Mesothelial cell of epicardium (in vitro differentiated cells): ENCODE measurements at places on chromosomes 7 and 10. TPM values are rescaled to one million over a fixed set of nuclear protein-coding genes. Genes with fewer than 3 reads are reported as not detected.

DNA sequence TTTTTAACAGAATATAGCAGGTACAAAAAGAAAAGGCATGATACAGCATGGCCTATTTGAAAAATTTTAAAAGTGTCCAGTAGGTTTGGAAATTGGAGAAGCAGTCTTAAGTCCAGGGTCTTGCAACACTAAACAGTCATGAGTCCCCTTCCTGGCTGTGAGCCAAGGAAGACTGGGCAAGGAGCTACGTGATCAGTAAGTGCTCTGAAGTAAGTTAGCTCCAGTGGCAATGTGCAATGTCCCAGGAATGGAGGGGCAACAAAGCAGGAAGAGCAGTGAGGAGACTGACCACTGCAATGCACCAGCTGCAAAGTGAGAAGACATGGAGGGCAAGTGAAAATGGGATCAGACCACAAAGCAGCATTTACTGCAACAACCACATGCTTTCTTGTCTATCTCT lies 72.9 kb upstream of the GRID1 start:
- no peak for DNase-seq

KMT2E gene
- 102 to 109 TPM (median 109 TPM) in 3 replicates for total RNA-seq

DNA sequence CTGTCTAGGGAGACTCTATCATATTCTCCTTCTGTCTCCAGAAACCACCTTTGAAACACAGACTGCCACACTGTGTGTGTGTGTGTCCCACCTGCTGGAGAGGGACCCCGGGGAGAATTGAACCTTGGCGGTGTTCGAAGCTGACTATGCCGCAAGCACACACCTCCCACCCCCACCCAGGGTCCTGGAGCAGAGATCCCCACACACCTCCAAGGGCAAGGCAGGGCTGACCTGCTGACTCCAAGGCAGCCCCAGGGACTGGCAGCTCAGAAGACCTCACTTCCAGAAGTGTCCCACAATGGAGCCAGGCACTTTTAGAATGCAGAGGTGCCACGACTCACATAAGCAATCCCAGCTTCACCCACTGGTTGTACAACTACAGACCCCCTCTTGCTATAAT lies 13.1 kb downstream of the DRGX start:
- no peak for DNase-seq

EBF3 gene
- 1.1 to 1.4 TPM (median 1.2 TPM) in 3 replicates for total RNA-seq

GRCh38 chr10:102266670-102267069 lies 21.3 kb downstream of the GBF1 start:
- DNase-seq = no peak

DNA sequence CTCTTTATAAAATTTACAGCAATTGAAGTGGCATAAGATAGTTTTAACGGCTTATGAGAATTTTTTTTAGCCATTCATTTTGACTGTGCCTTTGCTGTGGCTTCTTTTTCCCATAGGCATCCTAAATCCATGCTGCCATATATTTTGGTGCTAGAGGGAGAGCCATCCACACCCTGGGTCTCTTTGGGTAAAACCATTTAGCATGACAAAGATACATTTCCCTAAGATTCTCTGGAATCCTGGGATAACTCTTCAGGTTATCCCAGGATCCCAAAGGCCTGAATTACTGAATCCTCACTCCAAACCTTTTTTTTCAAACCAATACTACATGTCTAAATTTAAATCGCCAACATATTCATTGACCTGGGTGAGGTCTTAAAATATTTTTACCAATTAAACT lies 28.9 kb downstream of the DNAJC12 start:
- DNase-seq = no peak

DNA sequence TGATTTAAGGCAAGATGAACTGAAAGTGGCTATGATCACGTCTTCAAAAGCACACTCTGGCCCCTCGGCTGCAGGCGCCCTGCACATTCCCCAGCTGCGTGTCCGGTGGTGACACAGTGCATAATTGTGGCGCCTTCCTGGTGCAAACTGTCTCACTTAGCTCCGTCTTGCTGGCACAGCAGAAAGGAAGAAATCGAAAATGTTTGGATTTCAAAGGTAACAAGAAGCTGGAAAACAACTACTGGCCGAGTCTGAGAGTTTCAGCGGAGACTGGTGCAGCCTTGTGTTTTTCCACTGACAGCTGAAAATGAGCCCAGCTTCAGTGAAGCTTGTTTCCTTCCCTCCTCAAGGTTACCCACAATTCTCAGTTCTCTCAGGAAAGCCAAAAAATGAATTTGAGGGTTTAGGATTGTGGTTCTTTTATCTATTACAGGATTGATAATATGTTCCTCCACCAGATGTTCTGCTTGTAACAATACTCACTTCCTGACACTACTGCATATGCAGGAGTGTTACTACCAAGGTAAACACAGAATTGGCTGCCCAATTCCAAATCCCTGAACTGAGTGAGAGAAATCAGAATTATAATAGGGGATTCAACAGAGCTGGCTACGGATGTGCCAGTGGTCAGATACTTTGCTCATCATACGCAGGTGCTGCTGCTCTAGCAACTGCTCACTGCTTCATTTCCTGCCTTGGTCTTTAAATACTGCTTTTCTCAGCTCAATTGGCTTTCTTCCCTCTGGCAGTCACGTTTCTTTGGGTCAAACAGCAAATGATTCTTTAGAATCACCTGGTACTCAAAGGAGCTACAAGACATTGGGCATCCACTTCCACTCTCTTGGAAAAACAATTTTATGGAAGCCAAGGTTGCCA lies 63.7 kb downstream of the TRUB1 start:
- no peak for DNase-seq

JAKMIP3 gene
- 1.2 to 1.4 TPM (median 1.3 TPM) in 3 replicates for total RNA-seq

ANKRD22 gene
- total RNA-seq = 0.63 to 0.91 TPM (median 0.72 TPM) in 3 replicates

- no peak for DNase-seq
Observed at GRCh38 chr7:19648791-19649190, 60.0 kb downstream of the POLR1F start.

FBXL13 gene
- 3.6 to 4.7 TPM (median 3.8 TPM) in 3 replicates for total RNA-seq

PLEKHS1 gene
- not detected in 3 replicates for total RNA-seq

- DNase-seq = no peak
Observed at GRCh38 chr7:71193099-71193810, 61.3 kb downstream of the GALNT17 start.

DNA sequence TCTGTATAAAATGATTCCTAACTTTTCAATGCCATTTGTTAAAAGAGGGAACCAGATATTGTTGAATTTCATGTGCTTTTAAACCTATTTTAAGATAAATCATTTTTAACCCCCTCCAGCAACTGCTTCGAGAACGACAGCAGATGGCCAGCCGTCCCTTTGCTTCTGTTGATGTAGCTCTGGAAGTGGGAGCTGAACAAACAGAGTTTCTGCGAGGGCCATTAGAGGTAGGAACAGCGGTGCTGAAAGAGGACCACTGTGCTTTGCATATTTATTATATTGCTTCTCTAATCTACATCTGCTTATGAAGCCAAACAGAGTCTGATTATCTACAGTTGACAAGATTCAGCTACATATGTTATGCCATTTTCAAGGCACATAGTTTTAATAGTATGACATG lies 545.9 kb downstream of the GFRA1 start:
- no peak for DNase-seq

DNA sequence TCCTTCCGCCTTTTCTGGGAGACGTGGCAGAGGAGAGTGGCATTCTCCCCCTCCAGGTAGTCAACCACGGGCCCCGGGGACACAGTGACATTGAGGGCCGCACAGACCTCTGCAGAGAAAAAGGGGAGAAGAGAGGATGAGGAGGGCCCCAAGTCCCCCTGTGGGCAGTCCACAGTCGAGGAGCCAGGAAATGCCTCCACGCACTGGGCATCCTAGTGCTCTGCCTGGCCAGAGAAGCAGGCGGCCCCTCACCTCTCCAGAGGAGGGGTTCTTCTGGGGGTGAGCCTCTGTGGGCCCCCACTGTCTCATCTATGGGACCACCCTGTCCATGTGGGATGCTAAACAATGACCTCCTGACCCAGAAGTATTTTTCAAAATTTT lies 7.4 kb downstream of the VSTM4 start:
- no peak for DNase-seq

DNA sequence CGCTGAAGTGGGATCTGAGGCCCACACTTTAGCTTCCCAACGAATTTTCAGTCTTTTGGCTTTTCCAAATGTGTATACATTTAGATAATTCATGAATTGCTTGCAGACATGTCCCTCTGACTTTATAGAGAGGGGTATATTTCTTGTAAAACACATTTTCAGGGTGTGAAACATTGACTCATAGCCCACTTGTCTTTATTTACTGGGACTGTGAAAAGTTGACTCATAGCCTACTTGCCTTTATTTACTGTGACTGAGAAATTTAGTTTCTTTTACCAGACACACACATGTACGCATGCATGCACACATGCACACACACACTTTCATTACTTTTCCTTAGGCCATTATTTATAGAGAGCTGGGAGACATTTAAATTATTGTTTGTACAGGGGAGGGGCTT lies 79.1 kb downstream of the VTI1A start:
- no peak for DNase-seq

GRCh38 chr10:35219891-35220890 lies 93.5 kb downstream of the CREM start:
- DNase-seq = no peak

VDAC2 gene
- 144 to 154 TPM (median 149 TPM) in 3 replicates for total RNA-seq

- DNase-seq = no peak
Observed at GRCh38 chr10:70494966-70495365, 16.4 kb downstream of the PALD1 start.

DNA sequence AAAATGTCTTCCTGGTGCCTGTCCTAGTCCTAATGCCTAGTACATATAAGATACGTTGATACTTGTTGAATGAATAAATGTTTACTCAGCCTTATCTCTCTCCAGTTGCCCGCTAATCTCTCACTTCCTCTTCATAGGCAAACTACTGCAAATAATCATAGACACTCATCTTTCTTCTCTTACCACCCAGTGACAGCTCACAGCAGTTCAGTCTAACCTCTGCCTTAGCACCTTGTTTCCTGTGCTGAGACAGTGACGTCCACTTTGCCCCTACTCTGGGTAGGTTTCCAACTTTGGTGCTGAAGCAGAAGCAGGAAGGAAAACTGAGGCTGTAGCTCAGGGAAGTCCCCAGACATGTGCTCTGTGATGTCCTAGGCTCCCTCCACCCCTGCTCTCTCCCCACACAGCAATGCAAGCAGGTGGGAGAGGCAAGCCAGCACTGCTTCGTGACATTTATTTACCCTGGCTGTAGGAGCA lies 45.5 kb upstream of the RHOBTB1 start:
- no peak for DNase-seq

DNA sequence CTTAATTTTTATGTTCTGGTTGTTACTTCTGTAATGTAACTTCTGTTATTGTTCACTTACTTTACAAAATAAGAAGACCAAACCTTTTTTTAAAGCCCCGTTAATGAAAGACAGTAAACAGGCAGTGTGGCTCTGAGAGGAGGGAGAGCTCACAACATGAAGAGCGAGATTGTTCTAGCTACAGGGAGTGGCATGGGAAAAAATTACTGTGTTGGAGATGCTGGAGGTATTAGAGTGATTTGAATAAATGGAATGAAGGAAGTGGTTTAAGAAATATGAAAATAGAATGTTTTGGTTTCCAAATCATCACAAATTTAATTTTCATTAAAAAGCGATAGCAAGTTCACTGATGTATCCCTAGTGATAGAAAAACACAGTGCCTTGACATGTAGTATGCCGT lies 31.8 kb downstream of the REEP3 start:
- no peak for DNase-seq

- no peak for DNase-seq
Observed at GRCh38 chr10:3295582-3296151, 123.1 kb upstream of the PITRM1 start.
